Fibroblast of skin of right quadriceps (primary cell): ENCODE measurements at places on chromosomes 1 and 21.

DNA sequence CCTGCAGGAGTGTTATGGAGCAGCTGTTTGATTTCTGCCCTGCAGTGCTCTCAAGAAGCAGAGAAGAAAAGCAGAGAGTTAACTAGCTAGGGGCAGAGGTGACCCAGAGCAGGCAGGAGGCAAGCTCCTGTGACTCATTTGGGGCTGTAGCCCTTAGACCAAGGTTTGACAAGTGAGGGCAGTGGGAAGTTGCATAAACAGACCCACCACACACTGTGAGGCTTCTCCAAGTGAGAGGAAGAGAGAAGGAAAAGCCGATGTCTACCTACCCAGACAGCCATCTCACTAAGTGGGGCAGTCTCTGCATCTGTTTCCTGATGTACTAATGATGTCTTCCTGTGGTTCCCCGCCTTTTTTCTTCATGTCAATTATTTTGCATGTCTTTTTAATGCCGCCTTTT, 159.9 kb upstream of the NR5A2 start:
- no peak for DNase-seq

GRCh38 chr1:225928186-225929175, 4.4 kb upstream of the PYCR2 start:
- no peak for DNase-seq

DNA sequence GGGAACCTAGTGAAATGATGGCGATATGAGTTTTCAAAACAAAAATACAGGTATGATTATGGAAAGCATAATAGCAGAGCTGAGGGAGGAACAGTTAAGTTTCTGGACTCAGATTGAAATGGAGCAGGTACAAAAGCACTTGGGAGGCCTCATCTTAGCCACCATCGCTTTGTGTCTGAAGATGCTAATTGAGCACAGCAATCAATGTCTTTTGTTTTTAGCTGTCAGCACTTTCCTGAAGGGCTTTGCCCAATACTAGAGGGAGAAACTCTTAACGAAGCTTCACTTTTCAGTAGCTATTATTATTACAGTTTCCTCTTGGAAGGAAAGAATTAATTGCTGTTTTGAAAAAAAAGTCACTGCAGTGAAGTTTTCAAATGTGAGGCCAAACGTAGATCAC, 348.7 kb downstream of the RWDD3 start:
- DNase-seq, result no peak

DNA sequence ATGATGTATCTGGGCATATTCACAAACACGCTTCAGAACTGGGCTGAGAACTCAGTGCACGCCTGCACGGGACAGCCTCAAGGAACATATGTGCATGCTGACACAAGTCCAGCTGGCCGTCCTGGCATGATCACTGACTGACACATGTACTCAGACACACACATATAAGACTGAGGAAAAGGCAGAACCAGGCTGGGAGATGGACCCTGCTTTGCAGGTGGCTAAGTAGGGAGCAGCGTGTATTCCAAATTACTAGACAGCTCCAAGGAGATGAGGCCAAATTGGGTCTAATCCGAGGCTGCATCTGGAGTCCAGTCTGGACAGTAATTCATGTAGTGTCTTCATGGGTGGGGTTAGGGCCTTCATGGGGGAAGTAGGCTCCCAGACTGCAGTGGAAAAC, 41.4 kb upstream of the GJB5 start:
- DNase-seq, result no peak

DNA sequence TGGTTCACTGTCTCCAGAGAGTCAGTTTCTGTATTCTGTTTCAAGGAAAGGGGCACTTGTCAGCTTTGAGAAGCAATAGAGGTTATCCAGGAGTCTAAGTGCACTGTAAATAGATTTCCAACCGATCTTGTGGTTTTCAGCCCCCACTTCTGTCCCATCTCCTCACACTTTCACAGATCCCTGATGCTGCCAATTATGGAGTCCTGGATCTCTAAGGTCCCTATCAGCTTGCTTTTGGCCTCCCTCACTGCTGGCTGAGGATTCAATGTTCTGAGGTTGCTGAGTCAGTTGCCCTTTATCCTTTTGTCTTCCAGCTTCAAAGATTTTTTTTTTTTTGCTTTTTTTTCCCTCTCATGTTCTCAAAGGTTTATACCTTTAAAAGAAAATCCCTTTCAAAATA, 98.4 kb downstream of the DIRAS3 start:
- DNase-seq, result no peak
